ENCODE measurements at places on chromosomes 6 and 20.

- no peak for DNase-seq
Measured at GRCh38 chr6:133129556-133129955, 111.6 kb upstream of the EYA4 start.

GRCh38 chr6:129646642-129647041 lies 63.3 kb downstream of the ARHGAP18 start:
- DNase-seq, result no peak

GRCh38 chr6:170232186-170233002 lies 58.5 kb downstream of the DLL1 start:
- DNase-seq, result peak; percentile 31

- DNase-seq, result no peak
Measured at GRCh38 chr6:116190550-116190949, 63.3 kb downstream of the TSPYL4 start.

DNA sequence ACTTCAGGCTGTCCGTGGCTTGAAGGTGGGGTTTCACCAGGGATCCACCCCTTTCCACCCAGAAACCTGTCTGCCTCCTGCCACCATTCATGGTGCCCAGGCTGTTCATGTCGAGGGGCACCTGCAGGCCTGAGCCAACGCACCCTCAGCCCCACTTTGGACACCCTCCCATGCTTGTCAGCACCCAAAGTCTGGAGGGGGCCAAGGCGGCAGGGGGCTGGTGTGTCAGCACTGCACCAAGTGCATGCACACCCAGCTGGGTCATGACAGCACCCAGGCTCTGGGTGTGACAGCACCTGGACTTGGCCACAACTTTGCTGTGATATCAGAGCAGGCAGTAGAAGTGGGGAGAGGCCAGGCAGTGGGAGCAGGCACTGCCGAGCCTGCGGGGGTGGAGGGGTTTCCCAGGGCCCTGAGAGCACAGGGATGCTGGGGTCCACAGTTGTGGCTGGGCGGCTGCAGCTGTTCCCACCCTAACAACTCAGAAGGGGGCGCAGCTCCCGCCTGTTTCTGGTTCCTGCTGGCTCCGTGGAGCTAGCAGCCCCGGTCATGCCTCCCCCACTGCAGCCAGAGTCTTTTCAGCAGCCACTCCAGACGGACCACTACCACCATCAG lies 33.3 kb upstream of the GRM4 start:
- no peak for DNase-seq

- DNase-seq, result peak; percentile 8
Measured at GRCh38 chr6:112579601-112580000, 232.5 kb downstream of the RFPL4B start.

All from epithelial cell of esophagus (primary cell).